ENCODE measurements at places on chromosomes 2 and 18. TPM values are rescaled to one million over a fixed set of nuclear protein-coding genes. Genes with fewer than 3 reads are reported as not detected.

The RPRM gene
- total RNA-seq: not detected

The CD8B gene
- total RNA-seq: 14.0 TPM

The ICA1L gene
- 19.1 TPM for total RNA-seq

The CREG2 gene
- not detected for total RNA-seq

The MSH2 gene
- total RNA-seq: 3.1 TPM

The POMC gene
- total RNA-seq: 0.89 TPM

The FHOD3 gene
- 7.9 TPM for total RNA-seq

DNA sequence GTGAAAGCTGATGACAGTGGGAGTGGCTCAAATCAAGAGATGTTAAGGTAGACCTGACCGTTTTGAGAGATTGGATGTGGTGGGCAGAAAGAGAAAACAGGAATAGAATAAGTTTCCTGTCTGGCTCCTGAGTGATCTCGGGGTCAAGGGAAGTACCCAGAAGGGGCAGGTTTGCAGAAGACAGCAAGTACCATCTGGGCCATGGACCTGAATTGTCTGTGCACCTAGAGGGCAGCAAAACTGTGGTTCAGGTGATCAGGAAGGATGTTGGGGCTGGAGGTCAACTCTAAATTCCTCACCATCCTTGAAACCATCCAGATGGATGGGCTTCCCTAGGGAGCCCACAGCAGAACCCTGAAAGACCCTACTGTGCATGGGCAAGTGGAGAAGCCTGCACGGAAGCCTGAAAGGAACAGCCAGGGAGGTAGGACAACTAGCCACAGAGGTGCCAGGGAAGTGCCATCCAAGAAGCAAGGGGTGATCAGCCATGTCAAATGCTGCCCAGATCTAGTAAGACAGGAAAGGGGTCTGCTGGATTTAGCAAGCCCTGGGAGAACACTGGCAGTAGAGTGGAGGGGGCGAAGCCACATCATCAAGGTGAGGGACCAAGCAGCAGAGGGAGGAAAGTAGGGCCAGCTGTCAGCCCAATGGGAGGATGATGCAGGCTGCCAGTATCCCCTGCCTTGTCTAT lies 8.0 kb downstream of the TEX261 start:
- no peak overlapping the region for H3K27ac ChIP-seq
- H3K4me1 ChIP-seq: peaks cover 20% of the 10 kb centered on the region
- peaks cover 49% of the 10 kb centered on the region for H3K36me3 ChIP-seq
- H3K4me3 ChIP-seq: no peak overlapping the region
- H3K27me3 ChIP-seq: no peaks in the 10 kb centered on the region

DNA sequence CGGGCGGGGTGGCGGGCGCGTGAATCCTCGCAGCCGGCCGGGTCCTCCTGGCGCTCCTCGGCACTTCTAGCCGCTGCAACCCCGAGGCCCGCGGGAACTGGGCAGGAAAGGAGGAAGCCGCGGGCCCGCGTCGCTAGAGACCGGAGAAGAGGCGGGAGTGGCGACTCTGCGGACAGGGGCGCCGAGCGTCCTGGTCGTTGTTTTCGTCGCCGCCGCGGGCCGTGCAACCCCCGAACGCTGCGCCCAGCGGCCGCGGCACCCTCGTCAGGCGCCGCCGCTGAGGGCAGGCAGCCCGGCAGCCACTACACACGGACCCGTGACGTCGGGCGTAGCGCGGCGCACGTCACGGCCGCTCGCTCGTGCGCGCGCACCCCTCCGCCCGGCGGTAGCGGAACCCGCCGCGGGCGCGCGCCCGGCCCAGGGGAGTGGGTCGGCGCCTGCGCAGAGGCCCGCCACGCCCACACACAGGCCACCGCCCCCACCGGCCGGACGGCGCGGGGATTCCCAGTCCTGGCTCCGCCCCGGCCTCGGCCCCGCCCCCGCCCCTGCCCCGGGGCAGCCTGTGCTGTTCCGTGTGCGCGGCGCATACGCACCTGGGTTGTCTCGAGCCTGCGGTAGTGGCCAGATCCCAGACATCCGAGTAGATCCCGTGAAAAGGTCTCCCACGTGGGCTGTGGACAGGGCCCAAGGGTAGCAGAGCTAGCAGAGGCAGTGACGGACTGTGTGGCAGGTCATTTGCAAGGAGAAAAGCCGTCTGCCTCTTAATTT lies at the start of gene MAP3K2:
Gene MAP3K2, minus strand, starts transcription at position 321 of the 768 bp plus-strand sequence. CDS start 44,846 bp downstream, outside the sequence.
- no peaks in the 10 kb centered on the region for H3K36me3 ChIP-seq
- peak within 1 kb of the TSS; percentile 100 for H3K27ac ChIP-seq
- no peaks in the 10 kb centered on the region for H3K27me3 ChIP-seq
- peak; percentile 97 for DNase-seq
- peak within 1 kb of the TSS; percentile 99 for H3K4me3 ChIP-seq

- H3K4me1 ChIP-seq: peaks cover 12% of the 10 kb centered on the region
- H3K36me3 ChIP-seq: peaks cover under 1% of the 10 kb centered on the region
- peak overlapping the region; percentile 86 for H3K27ac ChIP-seq
- H3K4me3 ChIP-seq: peak overlapping the region; percentile 54
- no peak for DNase-seq
Observed at GRCh38 chr2:46131-46470, 204 bp downstream of the FAM110C start.

- H3K27me3 ChIP-seq: no peaks in the 10 kb centered on the region
- no peak overlapping the region for H3K27ac ChIP-seq
- H3K4me3 ChIP-seq: no peak overlapping the region
Observed at GRCh38 chr2:133293544-133294353, 274.5 kb downstream of the NCKAP5 start.

GRCh38 chr2:178732913-178733312 lies 74.3 kb downstream of the TTN start:
- no peaks in the 10 kb centered on the region for H3K36me3 ChIP-seq
- H3K4me3 ChIP-seq: no peak overlapping the region
- no peak overlapping the region for H3K27ac ChIP-seq
- DNase-seq: no peak

- no peak overlapping the region for H3K27ac ChIP-seq
- no peaks in the 10 kb centered on the region for H3K36me3 ChIP-seq
- H3K4me3 ChIP-seq: no peak overlapping the region
- no peaks in the 10 kb centered on the region for H3K27me3 ChIP-seq
- no peaks in the 10 kb centered on the region for H3K4me1 ChIP-seq
Observed at GRCh38 chr18:26436176-26437051, 111.9 kb downstream of the KCTD1 start.
